GM12878 (cell line): ENCODE measurements at places on chromosomes 3 and 15. TPM values are rescaled to one million over a fixed set of nuclear protein-coding genes. Genes with fewer than 3 reads are reported as not detected.

DNA sequence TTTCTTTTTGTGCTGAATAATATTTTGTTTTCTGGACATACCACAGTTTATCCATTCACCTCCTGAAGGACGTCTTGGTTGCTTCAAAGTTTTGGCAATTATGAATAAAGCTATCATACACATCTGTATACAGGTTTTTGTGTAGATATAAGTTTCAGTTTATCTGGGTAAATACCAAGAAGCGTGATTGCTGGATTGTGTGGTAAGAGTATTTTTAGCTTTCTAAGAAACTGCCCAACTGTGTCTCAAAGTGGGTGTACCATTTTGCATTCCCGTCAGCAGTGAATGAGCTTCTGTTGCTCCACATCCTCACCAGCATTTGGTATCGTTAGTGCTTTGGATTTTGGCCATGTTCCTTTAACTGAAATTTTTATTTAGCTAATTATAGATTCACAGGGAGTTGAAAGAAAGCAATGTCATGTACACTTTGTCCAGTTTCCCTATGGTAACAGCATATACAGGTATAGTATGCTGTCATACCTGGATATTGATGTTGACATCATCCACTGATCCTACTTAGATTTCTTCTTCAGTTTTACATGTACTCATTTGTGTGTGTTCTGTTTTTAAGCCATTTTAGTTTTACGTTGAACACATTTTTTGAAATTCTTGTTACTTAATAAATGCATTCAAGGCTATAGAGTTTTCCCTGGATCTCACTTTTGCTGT lies 11.9 kb downstream of the ARID3B start:
- no peaks in the 10 kb centered on the region for H3K27me3 ChIP-seq
- peak overlapping the region; percentile 24 for H3K27ac ChIP-seq
- peak overlapping the region; percentile 13; the same call in 1 of the 2 replicates for H3K4me3 ChIP-seq

The KY gene
- total RNA-seq = not detected in 2 replicates

GRCh38 chr3:182303169-182303568 lies 490.1 kb upstream of the ATP11B start:
- no peak overlapping the region for H3K27ac ChIP-seq
- H3K36me3 ChIP-seq = no peaks in the 10 kb centered on the region
- no peak for DNase-seq
- no peaks in the 10 kb centered on the region for H3K27me3 ChIP-seq
- no peak overlapping the region for H3K4me3 ChIP-seq
- no peaks in the 10 kb centered on the region for H3K4me1 ChIP-seq

GRCh38 chr3:1703169-1703568 lies 395.5 kb upstream of the CNTN4 start:
- H3K4me1 ChIP-seq = no peaks in the 10 kb centered on the region
- H3K27ac ChIP-seq = no peak overlapping the region
- no peaks in the 10 kb centered on the region for H3K27me3 ChIP-seq
- no peak for DNase-seq
- no peaks in the 10 kb centered on the region for H3K36me3 ChIP-seq
- H3K4me3 ChIP-seq = no peak overlapping the region

DNA sequence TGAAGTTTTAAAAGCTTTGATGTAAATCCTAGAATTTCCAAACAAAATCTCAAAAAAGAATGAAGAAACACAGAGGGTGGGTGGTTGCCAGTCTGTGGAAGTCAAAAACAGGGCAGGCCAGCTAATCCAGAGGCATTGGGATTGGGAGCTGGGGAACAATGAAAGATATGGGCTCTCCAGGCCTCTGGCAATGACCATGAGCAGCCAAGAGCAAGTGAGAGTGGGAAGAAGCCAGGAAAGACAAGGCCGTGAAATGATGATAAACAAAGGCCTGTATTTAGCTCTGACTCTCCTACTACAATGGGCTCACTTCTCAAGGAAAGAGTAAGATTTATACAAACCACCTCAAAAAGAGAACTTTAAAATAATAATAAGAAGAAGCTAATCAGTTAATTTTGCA lies 248.5 kb downstream of the ZMAT3 start:
- peaks cover 13% of the 10 kb centered on the region; the same call in 1 of the 2 replicates for H3K4me1 ChIP-seq
- H3K27me3 ChIP-seq = no peaks in the 10 kb centered on the region
- no peak overlapping the region for H3K4me3 ChIP-seq

DNA sequence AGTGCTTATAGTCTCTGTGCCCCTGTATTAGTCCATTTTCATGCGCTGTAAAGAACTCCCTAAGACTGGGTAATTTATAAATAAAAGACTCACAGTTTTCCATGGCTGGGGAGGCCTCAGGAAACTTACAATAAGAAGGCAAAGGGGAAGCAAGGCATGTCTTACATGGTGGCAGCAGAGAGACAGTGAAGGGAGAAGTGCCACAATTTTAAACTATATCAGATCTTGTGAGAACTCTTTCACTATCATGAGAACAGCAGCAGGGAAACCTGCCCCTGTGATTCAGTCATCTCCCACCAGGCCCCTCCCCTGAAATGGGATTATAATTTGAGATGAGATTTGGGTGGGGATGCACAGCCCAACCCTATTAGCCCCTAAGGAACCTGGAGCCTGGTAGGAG lies 243.2 kb downstream of the EDEM1 start:
- H3K4me1 ChIP-seq = peaks cover 23% of the 10 kb centered on the region
- no peak for DNase-seq
- H3K27me3 ChIP-seq = no peaks in the 10 kb centered on the region
- no peak overlapping the region for H3K27ac ChIP-seq

The EHD4 gene
- total RNA-seq = 52.1 and 53.2 TPM in 2 replicates

The CCR2 gene
- total RNA-seq = 2.5 and 3.5 TPM in 2 replicates

The DTX3L gene
- total RNA-seq = 41.4 and 46.3 TPM in 2 replicates

GRCh38 chr3:111392894-111393398 lies 149.1 kb upstream of the CD96 start:
- H3K27me3 ChIP-seq = no peaks in the 10 kb centered on the region
- H3K4me1 ChIP-seq = no peaks in the 10 kb centered on the region
- no peak overlapping the region for H3K4me3 ChIP-seq
- H3K36me3 ChIP-seq = no peaks in the 10 kb centered on the region
- no peak for DNase-seq
- H3K27ac ChIP-seq = no peak overlapping the region

GRCh38 chr3:174431717-174432116 lies 427.4 kb upstream of the NAALADL2 start:
- no peaks in the 10 kb centered on the region for H3K36me3 ChIP-seq
- H3K27ac ChIP-seq = no peak overlapping the region
- H3K27me3 ChIP-seq = no peaks in the 10 kb centered on the region
- no peaks in the 10 kb centered on the region for H3K4me1 ChIP-seq
- no peak for DNase-seq

The C3orf33 gene
- 0.59 and 0.98 TPM in 2 replicates for total RNA-seq

The GOLGA8T gene
- total RNA-seq = not detected in 2 replicates

GRCh38 chr3:144511346-144511745 lies 539.7 kb downstream of the DIPK2A start:
- H3K4me3 ChIP-seq = no peak overlapping the region
- no peaks in the 10 kb centered on the region for H3K27me3 ChIP-seq
- DNase-seq = no peak
- H3K27ac ChIP-seq = no peak overlapping the region
- no peaks in the 10 kb centered on the region for H3K4me1 ChIP-seq
- no peaks in the 10 kb centered on the region for H3K36me3 ChIP-seq
